Stimulated activated CD8-positive, alpha-beta memory T cell treated with anti-CD3 and anti-CD28 coated beads, Interleukin-4, amount 100 ng/mL, for 1 hour (primary cell): ENCODE measurements at places on chromosomes 4 and X.

- no peak for DNase-seq
Observed at GRCh38 chrX:10507876-10508275, 112.5 kb downstream of the MID1 start.

GRCh38 chr4:4334798-4335520 lies 44.9 kb downstream of the ZBTB49 start:
- DNase-seq = peak; percentile 51

DNA sequence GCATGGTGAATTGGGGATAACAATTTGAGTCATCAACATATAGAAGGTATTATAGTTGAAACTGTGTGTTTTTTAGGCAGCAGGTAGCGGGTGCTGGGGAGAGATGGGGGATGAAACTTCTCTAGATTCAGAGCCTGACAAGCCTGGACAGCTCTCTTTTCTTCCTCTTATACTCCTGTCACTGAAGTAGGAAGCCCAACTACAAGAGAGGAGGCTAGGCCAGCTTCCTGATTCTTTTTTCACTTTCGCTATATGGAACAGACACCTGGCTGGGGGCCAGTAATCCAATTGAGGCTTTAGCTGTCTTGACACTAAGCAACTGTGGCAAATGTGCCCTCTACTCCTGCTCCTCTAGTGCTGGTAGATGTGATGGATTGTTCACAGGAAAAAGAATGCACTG lies 69.2 kb downstream of the PHKA1 start:
- DNase-seq = no peak

- DNase-seq = no peak
Observed at GRCh38 chrX:70452143-70452733, 7.6 kb downstream of the DLG3 start.

GRCh38 chr4:102447413-102447812 lies 53.7 kb upstream of the NFKB1 start:
- DNase-seq = no peak

DNA sequence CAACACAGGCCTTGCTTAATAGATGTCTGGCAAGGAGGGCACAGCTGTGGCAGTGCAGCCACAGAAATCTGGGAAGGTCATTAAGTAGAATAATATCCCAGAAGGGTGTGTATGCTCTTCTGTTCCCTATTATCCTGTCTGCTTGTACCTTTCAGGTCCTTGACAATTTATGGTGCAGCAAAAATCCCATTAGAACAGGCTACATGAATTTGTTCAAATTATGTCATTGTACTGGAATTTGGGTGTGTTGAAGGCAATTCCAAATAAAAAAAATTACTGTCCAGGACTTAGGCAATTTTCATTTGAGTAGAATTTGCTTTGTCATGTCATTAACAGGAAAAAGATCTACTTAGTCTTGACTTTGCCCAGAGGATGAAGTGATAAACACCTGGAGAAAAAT lies 192.1 kb downstream of the IDS start:
- no peak for DNase-seq

DNA sequence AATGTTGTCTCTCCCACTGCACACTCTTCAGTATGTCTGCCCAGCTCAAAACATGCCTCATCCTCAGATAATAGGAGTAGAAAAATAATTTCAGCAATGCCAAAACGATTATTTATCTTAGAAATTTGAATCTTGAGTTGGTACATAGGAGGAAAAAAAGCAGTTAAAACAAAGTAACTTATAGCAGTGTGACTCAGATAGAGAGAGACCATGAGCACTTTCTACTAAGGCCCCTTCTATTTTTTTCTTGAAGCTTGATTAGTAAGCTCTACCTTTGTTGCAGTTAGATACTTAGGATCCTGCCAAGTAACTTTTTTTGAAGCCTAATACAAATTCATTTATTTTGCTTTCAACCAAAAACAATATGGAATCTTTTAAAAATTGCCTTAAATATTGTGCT lies 212.3 kb downstream of the MAD2L1 start:
- DNase-seq = no peak

GRCh38 chr4:184147858-184148737 lies 69.6 kb downstream of the ENPP6 start:
- DNase-seq = no peak

- DNase-seq = no peak
Observed at GRCh38 chr4:141004823-141005222, 128.4 kb downstream of the RNF150 start.

DNA sequence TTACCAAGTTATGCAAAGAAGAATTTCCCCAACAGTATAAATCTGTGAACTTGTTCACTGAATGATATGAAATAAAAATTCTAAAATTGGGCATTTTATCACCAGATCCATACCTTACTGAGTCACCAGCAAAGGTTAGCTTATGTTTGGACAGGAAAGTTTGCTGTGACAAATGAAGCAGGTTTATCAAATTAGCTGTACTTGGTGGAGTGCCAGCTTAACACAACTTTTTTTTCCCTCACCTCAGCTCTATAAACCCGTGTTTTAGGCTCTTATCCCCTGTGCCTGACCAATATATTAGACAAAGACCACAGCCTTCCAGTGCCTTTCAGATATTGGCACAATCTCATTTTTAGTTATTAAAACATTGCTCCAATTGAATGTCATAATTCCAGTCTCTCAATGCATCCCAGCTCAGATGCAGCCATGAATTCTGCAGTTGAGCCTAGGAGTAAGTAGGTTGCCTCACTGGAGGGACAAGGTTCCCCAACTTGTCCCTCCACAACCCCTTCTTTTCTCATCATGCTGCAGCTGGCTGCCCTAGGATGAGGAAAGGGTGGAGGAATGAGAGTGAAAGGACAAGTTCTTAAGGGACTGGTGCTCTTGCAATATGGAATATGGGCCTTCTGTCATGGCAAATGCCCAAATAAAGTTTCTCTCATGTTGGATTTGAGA lies 27.0 kb upstream of the PDGFC start:
- DNase-seq = no peak

DNA sequence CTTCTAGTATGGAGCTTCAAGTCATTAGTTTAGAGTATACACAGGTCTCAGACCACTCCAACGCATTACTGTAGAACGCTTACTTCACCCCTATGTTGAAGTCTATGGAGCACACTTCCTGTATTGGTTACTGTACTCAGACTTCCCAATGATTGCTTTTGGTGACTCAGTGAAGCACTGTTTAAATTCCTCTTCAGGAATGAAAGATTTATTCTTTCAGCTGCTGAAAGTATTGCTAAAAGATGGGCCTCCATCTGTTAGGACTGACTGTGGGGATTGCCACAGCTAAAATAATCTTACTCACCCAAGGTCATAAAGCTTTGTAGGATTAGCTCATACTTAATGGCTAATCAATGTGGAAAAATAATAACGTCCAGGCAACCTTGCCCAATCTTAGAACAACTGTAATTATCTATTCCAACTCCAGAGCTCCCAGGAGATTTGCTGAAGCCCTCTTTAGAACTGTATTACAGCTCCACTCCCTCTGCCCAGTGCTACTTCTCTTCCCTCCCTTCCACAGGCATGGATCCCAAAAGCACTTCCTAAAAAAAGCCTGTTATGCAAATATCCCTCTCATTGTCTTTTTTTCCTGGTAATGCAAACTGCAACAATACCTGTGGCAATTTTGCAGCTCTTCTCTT lies 281.9 kb upstream of the HS3ST1 start:
- no peak for DNase-seq

GRCh38 chr4:87938746-87939145 lies 36.8 kb upstream of the SPP1 start:
- no peak for DNase-seq

DNA sequence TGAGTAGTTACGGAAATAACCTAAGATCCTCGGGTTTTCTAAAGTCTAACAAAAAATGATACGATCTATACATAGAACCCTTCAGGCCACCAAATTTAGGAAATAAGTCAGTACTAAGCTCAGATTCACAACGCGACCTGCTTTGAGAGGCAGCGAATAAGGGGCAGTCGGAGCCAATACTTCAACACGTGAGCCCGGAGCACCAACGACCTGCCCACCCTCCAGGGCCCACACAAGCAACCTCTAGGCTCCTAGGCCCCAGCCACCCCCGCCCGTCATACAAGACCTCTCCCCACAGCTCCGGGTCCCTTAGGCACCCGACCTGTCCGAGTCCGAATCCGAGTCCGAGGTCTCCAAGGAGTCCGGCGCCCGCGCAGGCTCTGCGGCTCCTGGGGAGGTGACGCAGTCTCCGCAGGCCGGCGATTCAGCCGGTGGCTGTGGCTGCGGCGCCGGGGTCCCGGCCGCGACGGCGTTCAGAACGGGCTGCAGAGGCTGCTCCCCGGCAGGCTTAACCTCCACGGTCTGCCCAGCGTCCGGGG lies 580 bp downstream of the NAF1 start:
- DNase-seq = peak; percentile 21

DNA sequence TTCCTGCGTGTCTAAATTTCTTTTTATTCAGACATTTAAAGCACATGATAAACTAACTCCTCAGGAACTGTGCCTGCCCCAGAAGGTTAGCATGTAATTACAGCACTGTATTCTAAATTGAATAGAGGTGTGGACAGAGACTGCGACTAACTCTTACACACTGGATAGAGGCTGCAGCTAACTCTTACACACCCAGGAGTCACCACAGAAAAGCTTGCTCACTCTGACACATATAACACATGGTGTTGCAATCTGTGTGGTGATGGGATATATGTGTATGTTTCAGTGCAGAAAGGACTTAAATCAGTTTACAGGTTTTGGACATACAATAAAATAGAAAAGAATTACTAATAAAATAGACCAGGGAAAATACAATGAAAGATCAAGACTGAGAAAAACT lies 41.5 kb downstream of the SMAD1 start:
- no peak for DNase-seq

GRCh38 chr4:101730291-101731117 lies 60.0 kb upstream of the BANK1 start:
- DNase-seq = no peak

- DNase-seq = no peak
Observed at GRCh38 chr4:169665046-169665737, 44.8 kb downstream of the CLCN3 start.

DNA sequence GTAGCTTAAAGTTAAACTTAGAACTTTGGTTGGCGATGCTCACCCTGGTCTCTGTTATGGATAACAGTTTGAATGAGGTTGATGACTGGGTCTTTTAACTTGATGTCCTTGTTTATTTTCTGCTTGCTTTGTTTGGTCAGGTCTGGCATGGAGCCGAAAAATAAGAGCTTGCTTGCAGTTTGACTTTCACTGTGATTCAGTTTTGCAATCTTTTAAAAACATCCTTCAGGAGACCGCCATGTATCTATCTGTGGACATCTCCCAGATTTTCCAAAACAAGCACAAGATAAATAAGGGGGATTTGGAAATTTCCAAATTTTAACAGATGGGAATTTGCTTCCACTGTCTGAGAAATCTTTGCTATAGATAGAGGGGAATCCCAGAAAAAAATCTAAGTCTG lies 246.7 kb downstream of the PALLD start:
- DNase-seq = no peak

- no peak for DNase-seq
Observed at GRCh38 chr4:169215656-169216055, 55.1 kb downstream of the SH3RF1 start.

DNA sequence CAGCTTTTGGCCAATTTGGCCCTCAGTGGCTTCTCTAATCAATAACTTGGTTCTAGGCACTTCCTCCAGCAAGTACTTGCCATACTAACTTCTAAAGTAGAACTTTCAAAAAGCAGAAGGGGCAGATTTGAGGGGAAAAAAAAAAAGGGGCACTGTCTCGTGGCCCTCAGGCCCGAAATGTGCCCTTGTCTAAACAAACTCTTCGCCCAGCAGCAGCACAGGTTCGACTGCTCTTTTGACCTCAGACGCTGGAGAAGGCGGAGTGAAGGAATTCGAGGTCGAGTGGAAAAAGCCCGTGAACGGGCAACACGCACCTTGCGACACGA lies 775 bp downstream of the GRPEL1 start:
- DNase-seq = no peak

DNA sequence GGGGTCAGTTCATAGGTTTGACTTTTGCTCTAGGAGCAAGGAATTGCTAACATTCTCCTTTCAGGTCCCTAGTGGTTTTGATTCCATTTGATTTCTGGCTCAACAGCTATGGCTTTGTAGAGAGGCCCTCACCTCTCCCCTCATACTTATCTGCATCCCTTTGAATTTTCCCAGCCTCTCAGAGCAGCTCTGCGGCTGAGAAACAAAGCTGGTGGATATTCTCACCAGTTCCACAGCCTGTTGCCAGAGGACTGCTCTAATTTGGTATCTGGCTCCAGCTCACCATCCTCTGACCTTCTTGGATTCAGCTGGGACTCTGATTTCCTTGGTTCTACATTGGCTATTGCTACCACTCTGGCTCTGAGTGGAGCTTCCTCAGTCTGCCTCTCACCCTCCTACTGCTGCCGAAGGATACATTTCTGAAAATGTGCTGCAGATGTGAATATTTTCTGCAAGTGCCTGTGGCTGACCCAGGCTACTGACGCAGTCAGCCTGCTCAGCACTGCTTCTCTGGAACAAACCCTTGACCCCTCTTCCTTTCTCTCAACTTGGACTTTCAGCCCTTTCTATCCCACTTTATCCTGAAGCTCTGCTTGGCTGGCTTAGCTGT lies 110.9 kb upstream of the ENPEP start:
- no peak for DNase-seq

DNA sequence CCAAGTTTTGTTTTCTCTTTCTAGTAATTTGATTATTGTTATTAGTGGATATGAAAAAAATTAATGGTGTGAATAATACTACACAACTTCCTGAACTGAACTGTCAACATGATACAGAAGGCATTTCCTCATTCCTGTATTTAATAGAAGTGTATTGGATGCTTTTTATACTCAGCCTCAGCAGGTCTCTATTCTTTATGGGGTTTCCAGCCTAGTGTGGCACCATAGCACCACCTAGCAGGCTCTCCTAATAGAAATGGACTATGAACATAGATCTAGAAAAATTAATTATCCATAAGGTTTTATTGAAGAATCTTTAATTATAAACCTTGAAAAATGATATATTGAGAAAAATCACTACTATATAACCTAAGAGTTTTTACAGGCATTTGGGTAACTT lies 52.4 kb downstream of the GLRB start:
- DNase-seq = no peak

- DNase-seq = no peak
Observed at GRCh38 chrX:132004728-132005127, 18.4 kb upstream of the STK26 start.

- no peak for DNase-seq
Observed at GRCh38 chrX:101759000-101759399, 99.3 kb upstream of the ARMCX2 start.

DNA sequence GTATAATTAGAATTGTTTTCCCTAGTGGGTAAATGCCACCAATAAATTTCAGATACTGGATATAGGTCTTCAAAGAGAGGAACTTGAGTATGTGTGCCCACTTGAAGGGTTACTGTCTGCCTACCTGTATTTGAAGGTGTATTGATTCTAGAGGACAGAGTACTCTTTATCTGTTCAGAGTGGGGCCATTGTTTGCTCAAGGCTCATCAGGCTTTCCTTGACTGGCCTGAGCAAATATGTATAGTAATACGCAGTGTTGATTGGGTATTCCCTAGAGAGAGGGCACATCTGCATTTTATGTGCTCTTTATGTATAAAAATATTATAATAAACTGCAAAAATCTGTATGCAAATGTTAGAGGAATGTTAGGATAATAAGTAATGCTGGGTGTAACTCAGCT lies 23.7 kb downstream of the RP2 start:
- DNase-seq = no peak

- no peak for DNase-seq
Observed at GRCh38 chrX:40120838-40121580, 23.3 kb upstream of the BCOR start.
